Activated T-cell treated with anti-CD3 and anti-CD28 coated beads for 24 hours (primary cell): ENCODE measurements at places on chromosomes 16 and 17.

DNA sequence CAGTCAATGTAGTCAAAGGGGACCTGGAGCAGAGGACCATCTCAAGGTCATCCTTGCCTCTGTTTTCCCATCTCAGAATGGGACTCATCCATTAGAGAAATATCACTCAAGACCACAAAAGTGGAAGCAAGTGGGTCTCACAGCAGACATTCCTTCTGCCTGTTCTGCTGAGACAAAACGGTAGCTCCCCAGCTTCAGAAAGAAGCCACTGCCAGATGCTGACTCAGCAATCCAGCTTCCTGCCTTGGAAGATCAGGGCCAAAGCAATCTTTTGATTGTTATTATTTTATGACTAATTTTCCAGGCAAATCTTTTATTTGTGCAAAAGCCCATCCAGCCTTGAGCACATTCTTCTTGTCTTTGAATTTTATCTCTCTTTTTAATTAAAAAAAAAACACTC, 86.8 kb downstream of the CCT6B start:
- DNase-seq = no peak

- DNase-seq = no peak
Observed at GRCh38 chr17:58232707-58233156, 5.7 kb upstream of the LPO start.

DNA sequence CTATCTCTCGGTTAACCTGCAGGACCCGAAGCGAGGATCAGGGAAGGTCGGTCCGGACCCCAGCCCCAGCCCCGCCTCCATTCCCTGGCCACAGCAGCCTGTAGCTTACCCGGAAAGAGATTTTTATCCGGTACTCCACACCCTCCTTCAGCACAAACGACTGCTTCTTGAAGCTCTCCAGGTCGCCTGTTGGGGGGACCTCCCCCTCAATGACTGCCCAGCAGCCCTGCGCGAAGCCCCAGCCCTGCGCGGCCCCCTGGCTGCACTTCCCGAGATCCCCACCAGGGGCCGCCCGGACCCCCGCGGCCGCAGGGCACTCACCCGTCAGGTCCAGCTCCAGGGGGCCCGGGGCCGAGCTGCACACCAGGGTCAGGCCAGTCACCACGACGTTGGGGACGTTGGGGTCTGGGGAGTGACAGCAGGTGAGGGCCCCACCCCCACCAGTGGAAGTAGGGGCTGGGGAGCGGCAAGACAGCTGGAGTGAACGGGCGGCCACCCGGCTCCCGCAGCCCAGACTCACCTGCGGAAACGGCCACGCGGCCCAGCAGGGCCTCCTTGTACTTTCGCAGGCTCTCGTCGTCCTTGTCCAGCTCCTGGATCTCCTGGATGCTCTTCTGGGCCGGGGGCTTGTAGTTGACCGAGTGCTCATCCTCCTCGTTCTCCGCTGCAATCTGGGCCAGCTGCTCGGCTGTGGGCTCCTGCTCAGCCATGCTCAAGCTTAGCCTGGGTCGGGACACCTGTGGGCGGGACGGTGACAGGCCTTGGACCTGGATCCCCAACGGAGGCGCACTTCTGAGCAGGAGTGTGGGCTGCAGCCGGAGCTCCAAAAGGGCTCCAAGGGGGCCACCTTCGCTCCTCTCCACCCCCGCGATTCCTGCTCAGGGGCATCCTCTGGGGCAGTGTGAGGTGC, 1.7 kb downstream of the ARHGDIA start:
- DNase-seq = no peak

- DNase-seq = peak; percentile 37
Observed at GRCh38 chr17:76246080-76247066, 6.1 kb upstream of the RNF157 start.

GRCh38 chr16:65327346-65327745, 205.5 kb upstream of the CDH11 start:
- DNase-seq = no peak

- DNase-seq = no peak
Observed at GRCh38 chr17:76986365-76986764, 118.2 kb downstream of the MGAT5B start.

- no peak for DNase-seq
Observed at GRCh38 chr17:51045621-51046020, 75.0 kb downstream of the SPAG9 start.

- no peak for DNase-seq
Observed at GRCh38 chr17:29723278-29724047, 100.8 kb upstream of the CORO6 start.

DNA sequence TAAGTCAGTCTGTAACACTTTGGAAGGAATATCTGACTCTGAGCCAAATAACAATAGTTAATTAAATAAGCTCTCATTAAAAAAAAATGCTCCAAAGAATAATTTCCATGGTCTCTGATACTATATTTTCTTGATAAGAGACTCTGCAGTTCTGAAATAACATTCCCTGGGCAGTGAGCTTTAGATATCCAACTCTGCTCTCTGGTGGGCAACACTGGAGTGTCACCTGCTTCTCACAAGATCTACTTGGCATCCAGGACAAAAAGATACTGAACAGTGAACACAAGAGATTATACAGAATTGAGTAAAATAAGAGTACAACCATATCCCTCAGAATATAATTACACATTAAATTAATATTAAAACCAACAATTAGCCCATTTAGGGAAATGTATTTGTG, 13.7 kb downstream of the BLMH start:
- no peak for DNase-seq

GRCh38 chr16:79899316-79899715, 298.8 kb upstream of the MAF start:
- DNase-seq = no peak

DNA sequence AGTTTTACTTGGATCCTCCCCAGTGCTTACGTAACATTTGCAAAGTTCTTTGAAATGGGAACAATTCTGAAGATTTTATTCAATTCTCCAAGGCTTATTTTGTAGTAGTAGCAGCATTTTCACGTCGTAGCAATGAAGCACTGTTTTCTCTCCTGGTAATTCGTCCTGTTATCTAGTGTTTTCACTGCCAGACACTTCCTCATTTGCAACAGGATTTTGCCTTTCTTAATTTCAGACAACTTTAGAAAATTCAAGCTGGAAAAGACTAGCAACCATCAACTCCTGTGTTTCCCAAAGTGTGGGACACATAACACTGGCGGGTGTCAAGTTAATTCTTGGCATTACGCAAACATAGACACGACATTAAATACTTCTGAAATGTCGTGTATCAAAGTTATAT, 131.6 kb downstream of the CHD9NB start:
- DNase-seq = no peak

DNA sequence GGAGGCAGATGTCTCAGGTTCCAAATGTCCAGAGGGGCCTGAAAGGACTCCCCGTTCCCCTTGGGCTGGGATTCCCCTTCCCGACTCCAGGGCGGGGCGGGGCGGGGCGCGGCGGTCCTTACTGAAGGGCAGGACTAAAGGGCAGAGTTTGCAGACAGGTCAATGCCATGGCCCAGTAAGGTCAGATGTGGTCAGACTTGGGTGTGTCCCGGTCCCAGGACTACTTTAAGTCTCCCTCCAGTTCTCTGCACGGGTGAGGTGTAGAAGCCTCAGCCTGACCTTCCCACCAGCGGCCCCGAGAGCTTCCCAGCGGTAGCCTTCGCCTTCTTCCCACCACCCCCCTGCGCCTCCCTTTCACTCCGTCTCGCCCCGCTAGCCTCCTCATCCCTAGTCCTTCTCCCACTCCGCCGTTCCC, 532 bp downstream of the KDM6B start:
- peak; percentile 32 for DNase-seq

DNA sequence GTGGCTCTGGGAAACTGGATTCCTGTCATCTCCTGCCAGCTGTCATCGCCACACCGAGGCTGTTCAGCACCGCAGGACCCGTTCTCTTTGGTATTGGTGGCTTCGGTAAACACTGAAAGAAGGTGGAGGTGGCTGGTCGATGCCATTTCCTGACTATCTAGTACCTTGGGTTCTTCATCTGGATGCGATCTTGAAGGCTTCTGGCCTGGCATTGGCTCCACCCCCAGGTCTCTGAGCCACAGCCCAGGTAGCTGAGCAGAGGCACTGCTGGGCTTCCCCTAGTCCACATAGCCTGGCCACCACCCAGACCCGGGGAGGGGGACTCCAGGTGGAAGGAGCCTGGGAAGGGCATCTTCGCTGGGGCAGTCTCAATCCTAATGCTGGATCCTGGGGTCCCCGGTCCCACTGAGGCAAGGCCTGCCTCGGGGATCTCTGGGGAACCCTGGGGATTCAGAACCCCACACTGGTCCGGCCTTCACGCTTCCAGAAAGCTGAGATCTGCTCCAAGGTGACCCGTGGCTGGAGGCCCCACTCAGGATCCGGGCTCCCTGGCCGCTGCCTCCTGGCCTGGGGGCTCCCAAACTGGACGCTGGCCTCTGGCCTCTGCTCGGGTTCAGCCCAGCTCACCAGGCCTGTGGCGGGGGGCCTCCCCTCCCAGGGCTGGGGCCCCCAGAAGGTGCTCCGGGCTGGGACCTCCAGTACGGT, 1.8 kb downstream of the C16orf54 start:
- no peak for DNase-seq

- no peak for DNase-seq
Observed at GRCh38 chr17:80817321-80817845, 174.3 kb upstream of the CHMP6 start.

DNA sequence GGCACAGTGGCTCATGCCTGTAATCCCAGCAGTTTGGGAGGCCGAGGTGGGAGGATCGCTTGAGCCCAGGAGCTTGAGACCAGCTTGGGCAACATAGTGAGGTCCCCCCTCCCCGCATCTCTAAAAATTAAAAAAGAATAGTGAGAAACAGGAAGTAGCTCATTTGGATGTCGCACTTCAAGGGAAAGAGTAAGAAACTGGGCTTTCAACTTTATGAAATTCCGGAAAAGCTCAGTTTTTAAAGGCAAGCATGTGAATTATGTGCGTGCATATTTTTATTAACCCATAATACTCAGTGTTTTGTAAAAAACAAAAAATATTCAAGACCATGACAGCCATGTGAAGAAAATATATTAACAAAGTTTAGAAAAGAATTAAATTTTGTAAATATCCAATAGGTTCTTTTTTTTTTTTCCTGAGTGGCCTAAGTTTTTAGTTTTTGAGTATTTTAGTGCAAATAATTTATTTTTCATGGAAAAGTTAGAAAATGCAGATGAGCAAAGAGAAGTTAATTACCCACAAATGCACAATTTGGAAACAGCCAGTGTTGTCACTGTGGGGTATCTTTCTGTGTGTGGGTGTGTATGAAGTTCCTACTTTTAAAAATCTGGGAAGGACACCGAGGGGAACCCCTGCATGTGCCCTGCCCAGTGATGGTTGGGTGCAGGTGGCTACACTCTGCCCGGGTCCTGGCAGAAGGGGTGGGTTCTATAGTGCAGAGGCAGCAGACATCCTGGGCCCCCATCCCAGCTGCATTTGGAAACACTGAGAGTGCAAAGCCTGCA, 40.0 kb downstream of the CIBAR2 start:
- DNase-seq = no peak

DNA sequence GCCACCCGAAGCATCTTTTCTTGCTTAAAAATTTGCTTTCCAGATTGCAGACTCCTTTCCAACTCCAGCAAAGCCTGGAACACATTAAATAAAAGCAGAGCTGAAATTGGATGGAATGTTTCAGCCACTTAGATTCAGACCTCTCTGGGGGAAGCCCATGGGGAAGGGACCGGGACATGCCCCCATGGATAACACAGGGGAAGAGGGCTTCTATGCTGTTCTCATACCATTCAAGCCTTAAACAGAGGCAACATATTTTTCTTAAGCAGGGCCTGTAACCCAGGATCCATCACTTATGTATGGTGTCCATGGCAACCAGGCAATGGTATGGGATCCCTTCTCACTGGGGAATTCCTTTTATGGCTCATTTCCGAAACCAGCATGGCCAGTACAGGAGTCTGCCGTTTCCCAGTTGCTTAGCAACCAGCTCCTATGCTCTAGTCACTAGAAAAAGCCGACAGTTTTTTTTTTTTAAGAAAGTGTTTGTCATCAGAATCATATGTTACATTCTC, 62.0 kb upstream of the MARCHF10 start:
- DNase-seq = no peak

GRCh38 chr17:72233986-72234385, 113.2 kb downstream of the SOX9 start:
- DNase-seq = no peak

GRCh38 chr16:2816751-2817339, at the start of gene PRSS21:
TSS of gene PRSS21 (plus strand) at chr16:2817237. CDS start at chr16:2817269, 32 bp downstream.
- no peak for DNase-seq

- no peak for DNase-seq
Observed at GRCh38 chr17:17198281-17198680, 7.9 kb downstream of the PLD6 start.

DNA sequence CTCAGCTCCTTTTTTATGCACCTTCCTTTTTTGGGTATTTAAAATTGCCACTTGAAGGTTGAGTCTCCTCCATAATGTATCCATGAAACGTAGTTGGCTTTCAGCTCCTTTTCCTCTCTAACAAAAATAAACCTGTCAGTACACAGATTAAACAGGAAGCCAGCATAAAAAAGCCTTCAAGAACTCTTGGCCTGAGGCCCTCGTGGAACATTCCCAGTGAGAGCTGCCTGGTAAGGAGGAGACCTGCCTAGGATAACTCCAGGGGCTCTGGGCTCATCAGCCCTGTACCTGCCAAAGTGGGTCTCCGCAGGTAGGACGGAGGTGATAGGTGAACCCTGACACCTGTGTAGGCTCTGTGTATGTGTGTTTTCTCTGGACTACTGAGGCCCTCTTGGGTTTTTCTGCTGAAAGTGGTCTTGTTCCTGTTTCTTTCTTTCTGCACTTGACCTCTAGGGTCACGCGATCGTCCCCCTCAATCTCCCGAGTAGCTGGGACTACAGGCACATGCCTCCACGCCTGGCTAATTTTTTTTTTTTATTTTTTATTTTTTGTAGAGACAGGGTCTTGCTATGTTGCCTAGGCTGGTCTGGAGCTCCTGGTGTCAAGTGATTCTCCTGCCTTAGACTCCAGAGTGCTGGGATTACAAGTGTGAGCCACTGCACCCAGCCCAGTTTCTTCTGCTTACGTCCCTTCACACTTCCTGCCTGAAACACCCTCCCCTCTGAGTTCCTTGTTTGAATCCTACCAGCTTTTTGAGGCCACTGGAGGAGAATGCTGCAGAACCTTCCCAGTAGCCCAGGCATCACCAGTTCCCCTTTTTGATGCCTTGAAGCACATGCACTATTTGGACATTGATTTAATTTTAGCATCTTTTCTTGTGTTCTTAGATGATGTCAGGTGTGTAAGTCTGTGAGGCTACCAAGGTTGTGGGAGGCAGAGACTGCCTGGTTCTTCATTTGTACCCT, 9.8 kb downstream of the PGS1 start:
- no peak for DNase-seq

GRCh38 chr16:59224401-59224800, 490.3 kb upstream of the GOT2 start:
- DNase-seq = no peak

GRCh38 chr16:78405833-78406232, 306.4 kb downstream of the WWOX start:
- no peak for DNase-seq

GRCh38 chr17:59671386-59671785, 35.8 kb downstream of the PTRH2 start:
- DNase-seq = no peak

GRCh38 chr16:30030011-30030685, 923 bp downstream of the TLCD3B start:
- no peak for DNase-seq

GRCh38 chr16:79089735-79090284, 510.7 kb downstream of the MAF start:
- DNase-seq = peak; percentile 57

GRCh38 chr16:25270577-25270976, 12.9 kb upstream of the ZKSCAN2 start:
- no peak for DNase-seq
